ENCODE measurements at places on chromosomes 3 and 15.

DNA sequence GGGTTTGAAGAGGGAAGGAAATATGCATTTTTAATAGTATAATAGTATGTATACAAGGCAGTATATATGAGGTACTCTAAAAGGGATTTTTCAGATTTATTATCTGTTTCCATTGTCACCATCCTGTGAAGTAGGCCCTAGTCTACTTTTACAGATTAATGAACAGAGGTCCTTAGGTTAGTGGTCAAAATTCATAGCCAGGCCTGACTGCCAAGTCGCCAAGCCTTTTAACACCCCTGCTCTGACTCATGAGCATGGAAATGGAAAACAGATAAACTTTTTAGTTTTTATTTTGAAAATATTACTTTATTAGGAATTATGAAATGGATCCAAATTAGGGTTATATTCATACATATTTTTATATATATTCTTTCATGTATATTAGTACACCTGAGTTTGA, 146.9 kb downstream of the BBX start:
- no peak for DNase-seq

- DNase-seq, result no peak
Observed at GRCh38 chr15:89498574-89498906, 2.2 kb upstream of the RHCG start.

DNA sequence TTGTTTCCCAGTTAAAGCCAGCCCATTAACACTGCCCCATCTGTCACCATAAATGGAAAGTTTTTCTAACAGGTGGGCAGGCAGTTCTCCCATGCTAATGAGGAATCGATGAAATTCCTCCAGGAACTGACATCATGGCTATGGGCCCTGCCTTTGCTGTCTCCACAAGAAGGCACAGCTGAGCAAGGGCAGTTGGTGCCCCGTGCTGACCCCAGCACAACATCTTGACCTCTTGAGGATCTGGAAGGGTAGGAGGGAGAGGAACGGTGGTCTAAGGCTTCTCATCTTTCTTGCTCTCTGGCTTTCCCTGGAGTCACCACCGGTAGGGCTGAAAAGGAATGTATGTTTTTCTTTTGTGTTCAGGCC, 46.7 kb downstream of the CHCHD6 start:
- no peak for DNase-seq

- DNase-seq, result no peak
Observed at GRCh38 chr15:31392761-31393401, 66.2 kb downstream of the KLF13 start.

- no peak for DNase-seq
Observed at GRCh38 chr3:69888040-69888942, 111.2 kb upstream of the SAMMSON start.

DNA sequence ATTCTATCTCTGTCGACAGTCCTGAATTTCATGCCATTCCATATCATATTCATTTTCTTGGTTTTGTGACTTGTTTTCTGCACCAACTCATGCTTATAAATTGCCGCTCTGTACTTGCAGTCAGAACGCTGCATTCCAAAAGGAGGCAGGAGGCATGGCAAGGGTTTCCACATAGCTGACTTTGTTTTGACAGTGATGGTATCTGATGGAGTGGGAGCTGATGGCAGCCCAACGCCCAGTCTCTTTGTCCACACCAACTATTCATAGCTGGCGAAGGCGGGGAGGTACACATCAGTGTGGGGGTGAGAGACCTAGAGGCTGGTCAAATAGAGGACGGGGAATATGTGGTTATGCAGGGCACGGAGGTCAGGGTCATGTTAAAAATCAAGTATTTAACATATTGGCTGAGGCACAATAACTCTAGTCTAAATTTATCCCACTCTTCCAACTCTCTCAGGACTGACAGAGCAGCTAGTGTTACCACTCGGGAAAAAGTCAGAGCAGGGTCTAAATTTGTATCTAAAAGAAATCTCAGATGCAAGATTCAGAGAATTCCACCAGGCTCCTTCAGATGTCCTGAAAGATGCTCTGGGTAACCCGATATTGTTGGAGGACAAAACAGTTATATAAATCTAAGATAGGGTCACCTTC, 67.8 kb upstream of the ATP13A3 start:
- no peak for DNase-seq

- DNase-seq, result peak; percentile 73
Observed at GRCh38 chr15:64010719-64011118, 35.6 kb downstream of the DAPK2 start.
